ENCODE measurements at places on chromosomes 2 and 18.
A peak's percentile ranks its signal among the peaks of the same experiment; 100 is the strongest.

- no peak for DNase-seq
Measured at GRCh38 chr2:119231975-119232665, 8.5 kb downstream of the STEAP3 start.

- DNase-seq = peak; percentile 57
Measured at GRCh38 chr2:218284106-218284811, 8.0 kb downstream of the TMBIM1 start.

DNA sequence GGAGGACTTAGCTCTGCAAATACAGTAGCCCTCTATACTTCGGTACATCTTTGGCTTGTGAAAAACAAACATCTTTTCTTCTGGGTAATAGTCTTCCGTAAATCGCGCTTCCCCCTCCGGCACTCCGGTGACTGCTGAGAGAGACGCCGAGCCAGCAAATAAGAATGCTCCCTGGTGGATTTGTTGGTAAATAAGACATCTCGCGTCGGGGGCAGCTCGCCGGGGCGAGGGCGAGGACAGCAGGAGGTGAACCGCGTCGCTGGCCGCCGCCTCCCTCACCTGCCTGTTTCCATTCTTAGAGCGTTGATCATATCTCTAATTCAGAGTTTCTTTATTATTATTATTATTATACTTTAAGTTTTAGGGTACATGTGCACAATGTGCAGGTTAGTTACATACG lies 117.6 kb downstream of the PMAIP1 start:
- DNase-seq = no peak

DNA sequence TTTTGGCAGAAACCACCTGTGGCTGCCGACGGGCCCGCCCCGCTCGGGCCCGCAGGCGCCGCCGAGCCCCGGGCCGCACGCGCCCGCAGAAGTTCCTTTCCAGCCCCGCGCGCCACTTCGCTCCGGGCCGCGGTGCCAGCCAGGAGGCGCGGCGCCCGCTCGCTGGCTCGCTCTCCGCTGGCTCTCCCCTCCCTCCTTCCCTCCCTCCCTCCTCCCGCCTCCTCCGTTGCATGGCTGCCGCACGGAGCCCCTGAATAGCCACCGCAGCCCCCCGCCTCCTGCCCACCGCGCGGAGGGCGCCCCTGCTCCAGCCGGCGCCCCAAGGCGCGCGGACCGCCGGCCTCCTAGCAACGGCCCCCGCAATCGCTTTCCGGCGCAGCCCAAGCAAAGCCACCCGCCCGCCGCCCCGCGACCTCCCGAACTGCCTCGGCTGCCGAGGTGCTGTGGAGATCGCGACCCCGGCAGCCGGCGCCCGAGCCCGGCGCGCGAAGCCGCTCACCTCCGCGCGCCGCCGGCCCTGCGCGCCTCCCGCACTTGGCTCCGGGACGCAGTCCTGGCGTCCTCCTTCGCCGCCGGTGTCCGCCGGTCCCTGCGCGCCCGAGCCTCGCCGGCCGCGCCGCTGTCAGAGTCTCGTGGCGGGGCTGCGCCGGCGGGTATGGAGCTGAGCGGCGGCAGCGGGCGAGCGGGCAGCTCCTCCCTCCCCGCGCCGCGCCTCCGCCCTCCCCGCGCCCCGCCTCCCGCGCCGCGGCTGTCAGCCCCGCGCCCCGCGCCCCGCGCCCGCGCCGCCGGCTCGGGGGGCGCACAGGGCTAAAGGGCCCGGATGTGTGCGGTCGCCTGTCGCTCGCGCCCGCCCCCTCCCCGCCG lies at the start of gene ZBTB7C:
Gene ZBTB7C (minus strand): TSS at position 657 of the 864 bp plus-strand sequence.
- DNase-seq = no peak

- no peak for DNase-seq
Measured at GRCh38 chr2:106800976-106801655, 84.9 kb downstream of the ST6GAL2 start.

DNA sequence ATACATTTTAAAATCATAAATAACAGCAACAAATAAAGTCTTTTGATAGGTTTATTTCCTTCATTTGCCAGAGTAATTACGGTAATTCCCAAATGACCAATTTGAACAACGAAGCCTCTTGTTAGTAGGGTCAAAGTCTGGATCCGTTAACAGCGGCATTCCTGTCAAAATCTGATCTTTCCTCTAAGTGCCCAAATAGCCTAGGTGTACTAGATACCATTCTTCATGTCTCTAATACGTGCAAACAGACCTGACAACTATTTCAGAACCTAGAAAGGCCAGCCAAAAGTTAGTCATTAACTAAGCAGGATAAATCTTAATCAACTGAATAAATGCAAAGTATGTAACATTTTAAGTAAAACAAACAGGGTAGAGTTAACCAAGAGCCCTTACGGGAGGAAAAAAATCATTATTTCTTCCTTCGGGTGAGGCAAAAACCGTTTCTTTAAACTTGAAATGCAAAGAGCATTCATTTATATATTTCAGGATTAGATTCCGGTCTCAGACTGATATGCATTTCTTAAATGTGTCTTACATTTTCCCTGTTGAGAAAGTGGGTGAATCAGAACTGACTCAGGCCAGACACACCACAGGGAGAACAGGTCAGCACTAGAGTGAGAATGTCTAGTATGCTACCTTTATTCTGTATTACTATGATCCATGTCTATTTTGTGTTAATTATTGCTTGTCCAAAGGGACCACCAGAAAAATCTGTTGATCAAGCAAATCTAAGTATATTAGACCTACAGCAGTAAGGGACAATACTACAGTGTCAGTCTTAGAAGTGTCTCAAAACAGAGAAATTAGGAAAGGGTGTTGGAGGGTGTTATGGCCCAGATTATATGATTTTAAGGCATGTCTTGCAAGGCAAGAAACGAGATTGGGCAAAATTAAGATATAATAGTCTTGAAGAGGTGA lies 141.5 kb upstream of the NDUFV2 start:
- DNase-seq = no peak

DNA sequence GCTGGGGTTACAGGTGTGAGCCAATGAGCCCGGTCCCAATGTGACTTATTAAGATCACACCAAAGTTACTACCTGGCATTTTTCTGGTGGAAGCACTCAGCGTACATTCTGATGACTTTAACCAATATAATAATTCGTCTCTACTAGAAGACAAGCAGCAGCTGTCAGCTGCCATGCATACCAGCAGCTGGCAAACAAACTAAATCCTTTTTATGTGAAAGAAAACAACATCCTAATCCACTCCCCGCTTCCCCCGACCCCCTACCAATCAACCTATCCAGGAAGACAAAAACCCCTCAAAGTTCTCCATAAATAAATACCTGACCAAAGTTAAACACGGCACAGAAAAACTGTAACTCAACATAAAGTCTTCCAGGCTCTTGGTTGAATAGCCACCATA lies 42.1 kb downstream of the GPR155 start:
- no peak for DNase-seq
